ENCODE measurements at places on chromosomes 5 and 9.

- no peak for DNase-seq
These were observed 6.7 kb downstream of the OR1K1 start for GRCh38 chr9:122806661-122807060.

- no peak for DNase-seq
These were observed 1.5 kb downstream of the MPDZ start for GRCh38 chr9:13278023-13278367.

GRCh38 chr9:131671133-131671520 is 68.7 kb downstream of the RAPGEF1 start:
- no peak for DNase-seq

DNA sequence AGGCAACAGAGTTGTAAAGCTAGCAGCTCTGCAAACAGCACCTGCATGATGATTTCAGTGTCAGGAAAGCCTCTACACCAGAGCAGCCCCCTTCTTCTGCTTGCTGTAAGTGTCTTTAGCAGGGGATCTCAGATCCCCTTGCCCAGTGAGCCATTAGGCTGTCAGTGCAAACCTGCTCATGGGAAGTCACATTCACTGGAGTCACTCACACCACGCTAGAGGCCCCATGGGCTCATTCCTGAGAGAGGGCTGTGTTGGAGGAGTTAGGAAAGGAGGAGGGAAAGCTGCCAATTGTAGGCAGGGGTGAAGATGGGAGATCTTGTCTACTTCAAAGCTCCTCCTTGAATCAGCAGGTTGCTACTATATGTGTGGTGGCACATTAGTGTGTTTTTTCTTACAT is 275.2 kb downstream of the SMARCA2 start:
- DNase-seq: no peak

DNA sequence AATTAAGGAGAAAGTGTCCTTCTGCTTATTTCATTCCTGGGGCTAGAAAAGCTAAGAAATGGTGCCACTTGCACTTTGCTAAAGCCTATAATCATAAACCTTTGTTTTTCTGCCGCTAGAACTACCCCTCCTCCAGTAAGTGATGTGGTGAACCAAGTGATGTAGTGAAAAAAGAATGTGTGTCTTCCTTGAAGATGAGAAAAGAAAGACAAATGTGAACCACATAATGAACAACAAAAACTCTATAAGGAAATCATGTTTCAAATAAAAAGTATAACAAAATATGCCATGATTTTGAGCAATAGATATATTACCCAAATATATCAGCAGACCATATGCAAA is 179.0 kb upstream of the SGCD start:
- no peak for DNase-seq

DNA sequence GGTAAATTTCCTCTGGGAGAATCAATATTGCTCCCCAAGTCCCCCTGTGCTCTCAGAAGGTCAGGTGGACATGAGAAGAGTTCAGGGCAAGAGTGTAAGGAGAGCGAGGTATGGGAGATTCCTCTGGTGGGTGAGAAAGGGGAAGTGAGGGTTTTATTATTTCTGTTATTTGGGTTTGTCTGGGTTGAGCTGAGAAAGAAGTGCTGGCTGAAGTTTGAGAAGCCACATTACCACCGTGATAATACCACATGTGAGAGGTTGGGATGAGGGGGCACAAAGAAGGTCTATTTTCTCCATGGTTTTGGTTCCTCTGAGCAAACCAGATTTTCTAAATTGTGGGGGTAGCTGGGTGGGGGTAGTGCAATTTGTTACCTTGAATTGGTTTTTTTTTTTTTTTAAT is 350.4 kb downstream of the OSTF1 start:
- DNase-seq: no peak
